CMK (cell line): ENCODE measurements at places on chromosomes 16 and 17.

GRCh38 chr16:15899538-15900100 lies 11.2 kb upstream of the CEP20 start:
- DNase-seq = no peak

GRCh38 chr17:82985428-82985805 lies 94.0 kb upstream of the METRNL start:
- no peak for DNase-seq

- no peak for DNase-seq
These were observed 19.2 kb downstream of the PLXDC1 start for GRCh38 chr17:39132192-39132610.

- DNase-seq = no peak
These were observed 30.7 kb upstream of the SSTR2 start for GRCh38 chr17:73133911-73134649.

GRCh38 chr16:12147681-12148080 lies 171.1 kb downstream of the SNX29 start:
- peak; percentile 18 for DNase-seq

DNA sequence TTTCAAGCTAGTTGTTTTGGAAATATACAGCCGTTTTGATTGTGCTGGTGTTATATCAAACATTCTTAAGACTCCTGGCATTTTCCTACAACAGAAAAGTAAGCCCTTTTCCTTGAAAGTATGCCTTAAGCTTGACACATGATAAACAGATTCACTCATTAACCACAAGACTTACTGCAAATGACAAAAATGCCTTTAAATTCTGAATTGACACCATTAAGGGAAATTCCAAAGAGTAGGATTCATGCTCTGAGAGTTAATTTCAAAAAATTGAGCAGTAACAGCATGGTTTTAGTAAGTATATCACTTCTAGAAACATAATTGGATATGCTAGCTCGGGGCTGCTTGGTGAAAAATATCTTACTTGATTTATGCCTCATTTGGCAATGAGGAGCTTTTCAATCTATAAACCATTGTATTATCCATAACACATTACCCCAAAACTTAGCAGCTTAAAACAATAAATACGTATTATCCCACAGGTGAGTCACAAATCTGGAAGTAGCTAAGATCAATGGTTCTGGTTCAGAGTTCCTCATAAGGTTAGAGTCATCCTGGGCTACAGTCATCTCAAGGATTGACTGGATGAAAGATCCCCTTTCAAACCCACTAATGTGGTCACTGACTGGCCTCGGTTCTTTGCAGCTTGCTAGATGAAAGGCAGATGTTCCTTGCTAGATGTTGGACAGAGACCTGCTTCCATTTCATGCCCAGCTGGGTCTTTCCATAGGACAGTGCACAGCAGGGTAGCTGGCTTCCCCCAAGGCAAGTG lies 8.2 kb upstream of the PHAF1 start:
- no peak for DNase-seq

DNA sequence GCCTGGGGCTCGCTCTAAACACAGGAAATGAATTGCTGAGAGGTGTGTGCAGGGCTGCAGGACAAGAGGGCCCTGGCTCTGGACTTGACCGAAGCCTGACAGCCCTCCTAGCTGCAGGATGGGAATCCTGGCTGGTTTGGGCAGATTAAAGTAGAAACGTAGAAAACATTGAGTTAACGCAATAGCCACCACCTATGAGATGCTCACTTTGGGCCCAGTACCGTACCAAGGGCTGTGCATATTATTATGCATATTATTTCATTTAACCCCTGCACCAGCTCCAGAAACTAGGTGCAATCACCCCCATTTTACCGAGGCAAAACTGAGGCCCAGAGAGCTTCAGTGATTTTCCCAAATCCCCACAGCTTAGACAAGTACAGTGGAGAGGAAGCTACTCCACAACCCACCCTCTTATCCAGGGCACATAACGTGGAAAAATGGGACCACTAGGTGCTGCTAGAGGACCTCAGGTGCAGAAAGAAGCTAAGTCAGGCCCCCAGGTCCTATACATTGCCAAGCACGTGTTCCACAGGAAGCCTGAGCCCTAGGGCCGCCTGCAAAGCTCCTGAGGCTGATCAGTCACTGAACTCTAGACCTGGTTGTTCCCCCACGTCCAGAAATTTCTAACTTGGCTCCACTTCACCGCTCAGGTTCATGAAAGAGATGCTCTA lies 79.2 kb downstream of the MYH11 start:
- no peak for DNase-seq

DNA sequence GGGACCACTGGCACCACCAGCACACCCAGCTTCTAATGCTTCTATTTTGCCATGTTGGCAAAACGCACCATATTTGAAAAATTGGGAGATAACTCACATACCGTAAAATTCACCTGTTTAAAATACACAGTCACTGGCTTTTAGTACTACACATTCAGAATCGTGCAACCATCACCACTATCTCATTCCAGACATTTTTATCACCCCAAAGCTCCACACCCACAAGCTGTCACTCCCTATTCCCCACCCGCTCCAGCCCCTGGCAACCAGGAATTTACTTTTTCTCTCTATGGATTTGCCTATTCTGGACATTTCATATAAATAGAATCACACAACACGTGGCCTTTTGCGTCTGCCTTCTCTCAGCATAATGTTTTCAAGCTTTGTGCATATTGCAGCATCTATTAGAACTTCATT lies 25.0 kb downstream of the PPL start:
- DNase-seq = no peak

DNA sequence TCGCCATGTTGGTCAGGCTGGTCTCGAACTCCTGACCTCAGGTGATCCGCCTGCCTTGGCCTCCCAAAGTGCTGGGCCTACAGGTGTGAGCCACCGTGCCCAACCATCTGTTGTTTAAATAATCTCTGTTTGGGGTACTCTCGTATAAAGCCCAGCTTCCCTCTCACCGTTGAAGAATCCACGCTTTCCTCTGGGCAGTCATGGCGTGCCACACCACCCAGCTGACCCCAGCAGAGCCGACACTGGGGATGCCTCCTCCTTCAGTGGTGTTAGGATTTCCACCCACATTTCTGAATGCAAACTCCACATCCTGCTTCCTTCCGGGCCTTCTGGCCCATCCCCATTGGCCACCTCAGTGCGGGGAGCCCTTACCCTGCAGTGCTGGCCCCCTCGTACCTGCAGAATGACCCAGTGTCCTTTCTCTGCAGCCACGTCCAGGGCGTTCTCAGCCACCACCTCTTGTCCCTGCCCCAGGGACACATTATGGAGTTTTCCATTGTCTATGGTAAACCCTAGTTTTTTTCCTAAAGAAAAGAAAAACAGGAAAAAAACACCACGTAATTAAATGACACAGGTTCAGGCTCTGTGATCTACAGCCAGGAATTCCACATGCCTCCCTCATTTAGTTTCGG lies 60.4 kb downstream of the PGS1 start:
- DNase-seq = no peak

- DNase-seq = no peak
These were observed 80.9 kb upstream of the STAC2 start for GRCh38 chr17:39306509-39307212.

DNA sequence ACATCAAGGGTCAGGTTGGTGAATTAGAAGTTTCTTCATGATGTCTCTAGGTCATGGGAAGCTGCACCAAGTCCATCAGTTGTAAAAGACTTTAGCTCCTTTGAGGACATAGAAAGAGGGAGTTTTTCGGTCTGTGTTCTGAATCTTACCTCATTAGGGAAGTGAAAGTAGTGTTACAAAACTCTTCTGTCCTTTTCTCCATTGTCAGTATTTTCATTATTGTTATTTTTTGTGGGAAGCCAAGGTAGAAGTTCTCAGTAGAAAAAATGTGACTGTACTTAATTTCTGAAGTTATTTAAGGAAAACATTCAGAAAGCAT lies 24.2 kb downstream of the MAP3K3 start:
- no peak for DNase-seq

DNA sequence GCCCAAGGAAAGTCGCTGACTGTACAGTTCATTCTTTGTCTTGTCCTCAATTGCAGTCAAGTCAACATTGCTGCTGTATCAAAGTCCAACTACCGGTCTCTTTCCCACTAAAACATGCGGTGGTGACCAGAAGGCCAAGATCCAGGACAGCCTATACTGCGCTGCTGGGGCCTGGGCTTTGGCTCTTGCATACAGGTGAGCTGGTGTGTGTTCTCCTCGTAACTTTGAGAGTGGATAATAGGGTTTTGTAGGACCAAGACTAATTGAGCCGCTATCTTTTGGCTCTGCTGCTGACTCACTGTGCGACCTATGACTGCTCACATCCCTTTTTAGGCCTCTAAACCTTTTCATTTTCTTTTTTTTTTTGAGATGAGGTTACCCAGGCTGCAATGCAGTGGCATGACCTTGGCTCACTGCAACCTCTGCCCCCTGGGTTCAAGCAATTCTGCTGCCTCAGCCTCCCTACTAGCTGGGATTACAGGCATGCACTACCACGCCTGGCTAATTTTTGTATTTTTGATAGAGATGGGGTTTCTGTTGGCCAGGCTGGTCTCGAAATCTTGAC lies 38.7 kb downstream of the PHKB start:
- no peak for DNase-seq

DNA sequence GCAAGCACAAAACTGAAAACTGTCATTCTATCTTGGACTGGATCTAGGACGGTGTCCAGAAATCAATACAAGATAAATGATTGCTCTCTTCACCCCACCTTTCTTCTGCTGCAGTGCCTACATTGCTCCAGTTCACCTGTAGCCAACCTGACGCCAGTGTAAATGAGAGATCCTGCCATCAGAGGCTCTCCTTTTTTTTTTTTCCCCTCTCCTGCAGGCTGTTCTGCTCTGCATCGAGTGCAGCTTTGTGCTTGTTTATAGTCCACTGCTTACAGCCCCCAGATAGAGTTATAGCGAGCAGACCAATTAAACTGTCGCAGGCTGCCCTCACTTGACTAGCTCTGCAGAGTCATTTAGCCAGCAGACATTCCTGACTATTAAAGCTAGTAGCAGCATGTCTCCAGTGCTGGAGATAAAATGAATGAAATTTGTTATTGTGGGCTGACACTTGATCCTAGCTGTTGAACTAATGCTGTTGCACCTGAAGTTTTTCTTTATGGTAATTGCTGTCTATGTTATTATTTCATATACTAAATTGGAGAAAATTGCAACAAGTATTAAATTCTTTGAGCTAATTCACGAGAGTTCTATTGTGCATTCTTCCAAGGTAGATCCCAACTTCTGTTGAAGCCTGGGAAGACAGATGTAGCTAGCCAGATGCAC lies 257.1 kb downstream of the FTO start:
- no peak for DNase-seq
